ENCODE measurements at places on chromosomes 11 and 22.

- no peak for DNase-seq
These were observed 34.8 kb downstream of the LRRC74B start for GRCh38 chr22:21080435-21081137.

DNA sequence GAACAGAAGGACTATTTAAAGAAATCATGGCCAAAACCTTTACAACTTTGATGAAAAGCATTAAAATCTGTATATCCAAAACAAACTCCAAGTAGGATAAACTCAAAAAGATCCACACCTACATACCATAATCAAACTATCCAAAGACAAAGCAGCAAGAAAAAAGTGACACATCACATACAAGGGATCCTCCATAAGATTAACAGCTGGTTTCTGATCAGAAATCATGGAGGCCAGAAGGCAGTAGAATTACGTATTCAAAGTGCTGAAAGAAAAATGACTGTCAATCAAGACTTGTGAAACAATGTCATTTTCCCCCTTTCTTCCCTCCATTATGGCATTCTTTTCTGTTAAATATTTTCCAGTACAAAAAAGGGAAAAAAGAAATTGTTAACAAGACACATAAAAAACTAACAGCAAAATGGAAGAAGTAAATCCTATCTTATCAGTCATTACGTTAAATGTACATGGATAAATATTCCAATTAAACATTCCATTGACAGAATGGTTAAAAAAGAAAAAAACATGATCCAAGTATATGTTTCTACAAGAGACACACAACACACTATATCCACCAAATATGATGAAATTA is 34.2 kb upstream of the ARHGAP32 start:
- DNase-seq, result no peak

- DNase-seq, result no peak
These were observed 262.5 kb upstream of the ANO5 start for GRCh38 chr11:21930408-21930807.

DNA sequence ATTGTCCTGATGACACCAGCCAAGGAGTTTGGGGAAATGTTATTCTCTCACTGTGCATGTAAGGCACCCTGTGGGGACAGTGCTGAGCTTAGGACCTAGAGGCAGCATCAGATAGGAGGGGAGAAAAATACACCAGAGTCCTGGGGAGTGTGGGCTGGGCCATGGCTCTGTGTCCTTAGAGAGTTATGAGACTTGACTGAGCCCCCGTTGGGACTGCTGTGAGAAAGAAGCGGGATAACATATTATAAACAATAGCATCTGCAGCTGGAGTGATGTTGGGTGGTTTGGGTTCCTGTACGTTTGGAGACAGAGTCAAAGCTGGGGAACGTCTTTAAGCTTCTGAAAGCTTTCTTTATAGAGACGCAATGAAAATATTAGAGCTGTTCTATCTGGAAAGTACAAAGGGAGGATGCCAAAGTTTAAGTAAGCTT is 90.9 kb upstream of the CRTAM start:
- no peak for DNase-seq

DNA sequence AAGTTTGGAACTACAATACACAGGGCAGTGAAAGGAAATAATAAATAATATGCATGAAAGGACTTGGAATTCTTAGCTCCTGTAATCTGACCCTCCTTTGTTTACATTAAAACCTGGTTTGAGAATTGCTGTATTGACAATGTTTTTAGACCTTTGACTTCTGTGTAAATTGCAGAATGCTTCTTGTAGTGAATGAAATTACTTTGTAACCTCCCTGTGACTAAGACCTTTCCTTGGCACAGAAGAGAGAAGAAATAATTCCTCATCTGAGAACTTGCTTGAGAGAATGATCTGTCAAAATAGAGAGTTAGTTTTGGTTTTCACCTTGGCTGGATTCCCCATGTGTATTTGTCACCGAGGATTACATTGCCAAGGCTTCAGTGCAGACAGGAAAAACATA is 640.0 kb upstream of the ANO5 start:
- no peak for DNase-seq

DNA sequence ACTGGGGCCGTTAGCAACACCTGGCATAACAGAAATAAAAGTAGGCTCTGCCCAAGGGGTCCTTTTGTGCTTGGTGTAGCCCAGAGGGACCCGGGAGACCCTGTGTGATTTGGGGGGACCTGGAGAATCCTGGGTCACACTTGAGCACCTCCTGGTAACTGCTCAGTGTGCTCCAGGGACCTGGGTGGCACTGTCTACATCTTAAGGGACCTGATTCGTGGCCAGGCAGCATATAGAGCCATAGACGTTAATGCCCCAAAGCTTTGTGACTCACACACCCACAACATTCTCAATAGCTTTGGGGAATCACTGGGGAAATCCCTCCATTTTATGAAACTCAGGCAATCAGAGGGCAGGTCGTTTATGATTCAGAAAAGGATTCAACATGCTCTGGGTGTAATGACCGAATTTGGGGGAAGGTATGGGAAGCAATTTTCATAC is 3.6 kb upstream of the IGF2 start:
- peak; percentile 97 for DNase-seq

- no peak for DNase-seq
These were observed 27.2 kb upstream of the GAB4 start for GRCh38 chr22:17035246-17035645.

DNA sequence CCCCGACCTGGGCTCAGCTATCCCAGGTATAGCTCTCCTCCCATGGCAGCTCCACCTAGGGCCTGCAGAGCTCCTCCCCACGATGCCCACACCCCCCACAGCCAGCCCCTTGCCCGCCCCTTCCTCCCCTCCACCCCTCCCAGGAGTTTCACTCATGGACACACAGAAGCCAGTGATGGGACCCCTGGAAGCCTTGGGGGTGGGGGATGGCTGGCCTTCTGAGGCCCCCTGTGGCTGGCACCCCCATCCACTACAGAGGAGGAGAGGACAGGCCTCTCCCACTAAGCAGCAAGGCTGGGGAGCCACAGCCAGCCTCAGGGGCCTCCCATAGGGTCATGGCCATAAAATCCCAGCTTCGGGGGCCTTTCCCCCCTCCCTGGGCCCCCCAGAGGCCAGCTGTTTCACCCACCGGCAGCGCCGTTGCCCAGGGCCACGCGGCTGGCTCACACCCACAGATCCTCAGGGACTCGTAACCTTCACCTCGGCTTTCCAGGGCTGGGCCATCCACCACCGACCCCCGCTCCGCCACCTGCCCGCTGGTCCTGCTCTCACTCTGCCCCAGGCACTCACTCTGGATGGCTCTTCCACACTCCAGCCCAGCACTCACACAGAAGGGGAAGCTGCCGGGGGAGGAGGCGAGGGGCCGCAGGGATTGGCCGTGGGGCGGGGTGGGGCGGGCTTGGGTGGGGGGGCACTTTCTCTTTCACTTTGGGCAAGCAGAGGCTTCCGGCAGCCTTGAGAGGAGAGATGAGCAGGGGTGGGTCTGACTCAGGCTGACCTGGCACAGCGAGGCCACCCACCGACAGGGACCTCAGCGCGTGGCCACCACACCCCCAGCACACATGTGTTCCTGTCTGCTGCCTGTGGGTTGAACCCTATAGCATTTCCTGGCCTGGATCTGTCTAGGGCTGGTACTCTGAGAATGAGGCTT is 2.2 kb downstream of the SLC25A22 start:
- peak; percentile 97 for DNase-seq

DNA sequence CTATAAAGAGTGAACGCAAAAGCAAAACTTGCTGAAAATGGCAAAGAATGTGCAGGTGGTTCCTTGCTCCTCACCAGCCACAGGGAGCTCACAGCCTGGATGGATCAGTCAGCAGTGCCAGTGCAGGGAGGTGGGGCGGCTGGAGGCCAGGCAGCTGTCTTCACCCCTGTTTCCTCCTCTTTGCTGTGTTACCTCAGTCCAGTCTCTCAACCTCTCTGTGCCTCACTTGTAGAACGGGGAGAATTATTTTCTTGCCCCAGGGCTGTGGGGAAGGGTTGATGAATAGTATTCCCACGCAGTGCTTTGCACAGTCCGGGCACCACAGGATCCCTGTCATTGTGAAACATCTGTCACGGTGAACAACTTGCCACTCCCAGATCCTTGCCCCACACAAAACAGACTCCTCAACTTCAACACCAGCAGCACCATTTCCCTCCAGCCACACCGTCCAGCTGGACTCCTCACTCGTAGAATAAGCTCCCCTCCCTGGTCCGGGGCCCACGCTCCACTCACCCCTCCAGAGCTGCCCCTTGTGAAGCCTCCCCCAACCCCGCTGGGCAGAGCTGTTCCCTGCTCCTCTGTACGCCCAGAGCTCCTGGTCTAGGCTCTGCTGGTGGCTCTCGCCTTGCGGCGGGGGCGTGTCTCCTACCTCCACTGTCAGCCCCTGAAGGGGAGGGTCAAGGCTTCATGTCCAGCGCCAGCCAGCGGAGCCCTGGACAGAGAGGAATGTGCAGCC is 27.7 kb downstream of the MPPED1 start:
- no peak for DNase-seq

DNA sequence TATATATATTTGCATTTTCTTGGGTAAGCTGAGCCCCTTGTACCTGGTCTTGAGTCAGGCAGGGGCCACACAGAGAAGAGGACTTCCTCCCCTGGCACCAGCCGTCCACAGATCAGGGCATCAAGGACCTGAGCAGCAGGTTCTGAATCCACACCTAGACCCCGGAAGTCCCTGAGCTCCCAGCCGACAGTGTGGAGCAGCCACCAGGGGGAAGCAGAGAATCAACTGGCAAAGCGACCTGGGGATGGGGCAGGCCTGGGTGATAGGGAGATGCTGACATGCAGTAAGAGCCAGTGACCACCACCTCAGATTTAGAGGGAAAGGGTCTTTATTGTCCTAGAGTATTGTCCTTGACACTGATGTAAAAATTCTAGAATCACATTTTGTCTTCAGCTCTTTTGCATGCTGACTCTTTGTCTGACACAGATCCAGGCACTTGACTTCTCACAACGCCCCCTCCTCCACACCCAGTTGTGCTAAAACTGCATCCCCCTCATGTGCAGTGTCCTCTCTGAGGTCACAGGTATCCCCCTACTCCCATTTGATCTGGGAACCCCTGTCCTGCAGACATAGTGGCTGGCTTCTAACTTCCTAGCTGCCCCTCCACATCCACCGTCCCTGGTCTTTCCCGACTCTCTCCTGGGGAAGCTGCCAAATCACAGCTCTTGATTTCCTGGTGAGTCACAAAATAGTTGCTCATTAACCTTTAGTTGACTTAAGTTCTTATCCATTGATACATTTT is 109.3 kb downstream of the GGTLC2 start:
- peak; percentile 38 for DNase-seq

GRCh38 chr11:7060868-7061267 is 27.9 kb upstream of the RBMXL2 start:
- no peak for DNase-seq

DNA sequence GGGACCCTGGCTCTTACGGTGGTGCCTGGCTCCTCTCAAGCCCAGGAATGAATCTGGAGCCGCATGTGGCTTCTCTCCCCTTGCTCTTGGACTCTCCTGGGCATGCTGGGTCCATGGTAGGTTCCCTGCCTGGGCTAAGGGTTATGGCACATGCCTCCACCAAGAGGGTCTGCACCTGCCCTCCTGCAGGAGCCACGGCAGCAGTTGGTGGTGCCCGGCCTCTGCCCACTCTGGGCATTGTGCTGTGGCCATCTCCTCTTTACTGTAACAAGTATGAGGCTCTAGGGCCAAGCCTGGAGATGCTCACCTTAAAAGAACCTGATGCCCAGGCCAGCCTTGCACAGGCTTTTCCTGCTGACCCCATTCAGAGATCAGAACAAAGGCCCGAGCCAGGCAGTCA is 104.0 kb upstream of the PITPNB start:
- DNase-seq, result no peak

DNA sequence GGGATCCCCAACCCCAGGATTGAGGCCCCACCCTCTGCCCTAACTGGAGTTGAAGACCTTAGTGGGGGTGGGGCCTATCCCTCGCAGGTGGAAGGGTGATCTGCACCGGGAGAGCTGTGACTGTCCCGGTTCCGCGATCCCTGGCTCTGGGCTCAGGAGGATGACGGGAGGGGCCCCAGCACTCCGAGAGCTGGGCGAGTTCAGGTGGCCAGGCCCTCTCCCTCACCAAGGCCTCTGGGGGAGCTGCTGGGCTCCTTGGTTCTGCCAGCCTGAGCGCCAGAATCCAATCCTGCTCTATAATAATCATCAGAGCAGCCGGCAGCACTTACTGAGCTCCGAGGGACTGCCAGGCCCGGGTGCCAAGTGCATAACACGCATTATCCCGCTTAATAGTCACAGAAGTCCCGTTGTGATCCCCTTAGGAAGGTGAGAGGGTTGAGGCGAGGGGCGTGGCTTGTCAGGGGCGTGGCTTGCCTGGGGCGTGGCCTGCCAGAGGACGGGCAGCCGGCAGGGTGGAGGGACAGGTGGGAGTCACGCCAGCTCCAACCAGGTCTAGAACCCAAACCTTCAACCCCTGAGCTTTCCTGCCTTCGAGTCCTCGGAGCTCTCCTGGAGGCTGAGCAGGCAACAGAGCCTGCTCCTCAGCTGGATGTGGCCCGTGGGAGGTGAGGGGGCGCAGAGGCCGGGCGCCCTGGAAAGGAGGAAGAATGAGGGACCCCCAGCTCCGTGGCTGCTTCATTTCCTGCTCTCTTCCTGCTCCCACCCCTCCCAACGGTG is 7.3 kb upstream of the SYT7 start:
- peak; percentile 74 for DNase-seq

GRCh38 chr22:32735526-32735925 is 66.0 kb upstream of the TIMP3 start:
- no peak for DNase-seq

DNA sequence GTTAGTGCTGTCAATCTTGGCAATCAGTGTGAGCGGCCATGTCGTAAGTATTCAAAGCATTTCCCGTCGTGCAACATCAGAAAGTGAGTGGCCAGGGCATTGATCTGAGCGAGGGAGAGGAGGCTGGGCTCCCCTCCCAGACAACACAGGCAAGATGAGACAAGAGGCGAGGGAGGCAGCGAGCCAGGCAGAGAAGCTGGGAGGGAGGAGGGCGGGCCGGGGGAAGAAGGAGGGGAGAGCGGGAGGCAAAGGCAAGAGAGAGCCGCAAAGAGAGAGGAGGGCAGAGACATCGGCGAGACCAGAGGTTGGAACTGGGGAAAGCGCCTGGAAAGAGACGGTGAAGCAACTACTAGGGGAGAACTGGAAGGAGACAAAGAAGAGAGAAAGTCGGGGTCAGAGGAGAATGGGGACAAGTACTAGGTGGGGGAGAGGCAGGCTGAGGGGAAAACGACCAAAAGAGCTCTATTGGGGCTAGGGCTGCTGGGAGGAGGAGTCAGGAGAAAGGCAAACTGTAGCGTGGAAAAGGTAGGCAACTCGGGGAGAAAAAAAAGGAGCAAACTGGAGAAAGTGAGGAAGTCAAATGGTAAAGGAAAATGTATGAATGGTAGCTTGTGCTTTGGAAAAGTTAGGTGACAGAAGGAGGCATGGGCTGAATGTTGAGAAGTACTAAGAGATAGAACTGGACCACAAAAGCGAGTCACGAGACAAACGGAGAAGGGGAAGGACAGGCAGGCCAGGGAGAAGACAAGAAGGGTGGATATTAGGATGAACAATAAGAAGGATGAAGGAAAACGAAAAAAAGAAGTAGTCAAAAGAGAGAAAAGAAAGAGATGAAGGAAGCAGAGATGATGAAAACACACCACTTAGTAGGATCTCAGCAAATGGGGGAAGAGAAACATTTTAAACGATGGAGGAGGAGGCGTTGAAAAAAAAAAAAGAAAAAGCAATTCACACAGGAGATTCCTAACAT is 130.5 kb upstream of the C11orf58 start:
- DNase-seq, result no peak

GRCh38 chr11:77151804-77152509 is 23.9 kb downstream of the MYO7A start:
- DNase-seq, result no peak

Data from H54 (cell line).